ENCODE measurements at places on chromosomes 11 and 22.

GRCh38 chr11:27857014-27857413 is 156.8 kb upstream of the BDNF start:
- DNase-seq: no peak

- DNase-seq: no peak
These were observed 24.0 kb upstream of the COMT start for GRCh38 chr22:19917389-19918138.

GRCh38 chr22:49771266-49772065 is 56.2 kb downstream of the BRD1 start:
- no peak for DNase-seq

DNA sequence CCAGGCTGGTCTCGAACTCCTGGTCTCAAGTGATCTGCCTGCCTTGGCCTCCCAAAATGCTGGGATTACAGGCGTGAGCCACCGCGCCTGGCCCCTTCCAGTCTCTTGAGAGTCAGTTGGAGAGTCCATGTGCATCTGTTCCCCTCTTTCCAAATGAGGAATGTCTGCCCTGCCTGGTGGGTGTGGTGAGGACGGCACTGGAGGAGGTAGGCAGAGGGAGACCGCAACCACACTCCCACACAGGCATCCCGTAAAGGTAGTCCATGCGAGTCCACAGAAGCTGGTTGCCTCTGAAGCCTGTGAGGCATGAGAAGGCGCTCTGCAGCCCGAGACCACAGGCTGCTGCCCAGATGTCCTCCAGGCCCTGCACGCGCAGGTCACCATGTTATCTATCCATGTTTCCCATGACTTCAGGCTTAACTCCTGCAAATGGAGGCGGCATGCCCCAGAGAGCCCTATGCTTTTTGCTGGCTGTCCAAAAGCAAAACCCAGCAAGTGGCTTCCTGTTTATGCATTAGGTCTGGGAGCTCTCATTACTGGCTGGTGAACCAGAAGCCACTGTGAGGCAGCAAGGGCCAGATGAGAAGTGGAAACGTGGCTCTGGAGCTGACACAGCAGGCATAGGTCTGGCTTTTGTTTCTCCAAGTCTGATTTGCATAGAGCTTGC is 43.4 kb downstream of the GRIK4 start:
- no peak for DNase-seq

DNA sequence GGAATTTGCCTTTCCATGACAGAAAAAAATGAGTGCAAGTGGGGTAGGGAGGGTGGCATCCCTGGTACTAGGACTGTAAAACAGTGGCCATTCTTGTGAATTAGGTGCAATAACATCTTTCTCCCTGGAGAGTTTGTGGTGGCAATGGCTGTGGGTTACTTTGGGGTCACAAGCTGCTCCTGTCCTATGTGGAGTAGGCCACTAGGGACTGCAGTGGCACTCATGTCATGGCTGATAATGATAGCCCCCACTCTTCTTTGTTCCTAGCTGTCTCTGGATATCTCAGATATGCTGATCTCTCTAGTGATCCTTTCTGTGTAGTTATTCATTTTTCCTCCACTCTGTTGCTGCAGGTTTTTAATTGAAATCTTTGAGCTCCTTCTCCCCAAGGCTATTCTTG is 270.5 kb upstream of the CHORDC1 start:
- no peak for DNase-seq
